ENCODE measurements at places on chromosomes 11 and 22.

DNA sequence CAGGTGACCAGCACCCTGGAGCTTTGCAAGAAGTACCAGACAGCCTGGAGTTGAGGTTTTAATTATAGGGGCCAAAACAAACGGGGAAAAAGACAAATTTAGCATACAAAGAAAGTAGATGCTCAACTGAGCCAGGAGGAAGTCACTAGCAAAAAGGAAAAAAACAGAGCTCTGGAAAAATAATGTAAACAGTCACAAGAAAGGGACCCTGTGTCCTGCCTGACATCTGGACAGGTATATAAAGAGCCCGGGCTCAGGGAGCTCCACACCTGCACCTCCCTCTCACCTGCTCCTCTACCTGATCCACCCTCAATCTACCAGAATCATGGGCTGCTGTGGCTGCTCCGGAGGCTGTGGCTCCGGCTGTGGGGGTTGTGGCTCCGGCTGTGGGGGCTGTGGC is at the start of gene KRTAP5-10:
Gene KRTAP5-10, plus strand, starts transcription at position 301 of the 400 bp plus-strand sequence. Its CDS starts 25 bp downstream, at position 326.
- DNase-seq: no peak

- DNase-seq: no peak
Observed at GRCh38 chr11:409008-409599, 5.7 kb downstream of the SIGIRR start.

- DNase-seq: no peak
Observed at GRCh38 chr11:34552270-34552669, 38.7 kb upstream of the ELF5 start.

DNA sequence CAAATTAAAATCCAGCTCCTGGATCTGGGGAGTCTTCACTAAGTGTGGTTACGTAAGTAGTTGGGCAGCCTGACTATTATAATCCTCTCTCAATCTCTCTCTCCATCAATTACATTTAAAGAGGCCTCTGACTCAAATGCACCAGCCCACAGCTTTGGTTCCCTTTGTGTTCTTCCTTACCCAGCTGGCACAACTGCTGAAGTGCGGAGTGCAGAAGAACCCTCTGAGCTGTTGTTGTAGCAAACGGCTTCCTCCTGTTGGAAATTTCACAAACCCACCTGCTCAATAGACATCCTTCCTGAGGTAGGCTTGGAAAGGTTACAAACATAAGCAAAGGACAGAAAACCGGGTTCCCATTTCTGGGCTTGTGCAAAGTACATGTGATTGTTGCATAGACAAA is 17.0 kb upstream of the SORL1 start:
- no peak for DNase-seq

DNA sequence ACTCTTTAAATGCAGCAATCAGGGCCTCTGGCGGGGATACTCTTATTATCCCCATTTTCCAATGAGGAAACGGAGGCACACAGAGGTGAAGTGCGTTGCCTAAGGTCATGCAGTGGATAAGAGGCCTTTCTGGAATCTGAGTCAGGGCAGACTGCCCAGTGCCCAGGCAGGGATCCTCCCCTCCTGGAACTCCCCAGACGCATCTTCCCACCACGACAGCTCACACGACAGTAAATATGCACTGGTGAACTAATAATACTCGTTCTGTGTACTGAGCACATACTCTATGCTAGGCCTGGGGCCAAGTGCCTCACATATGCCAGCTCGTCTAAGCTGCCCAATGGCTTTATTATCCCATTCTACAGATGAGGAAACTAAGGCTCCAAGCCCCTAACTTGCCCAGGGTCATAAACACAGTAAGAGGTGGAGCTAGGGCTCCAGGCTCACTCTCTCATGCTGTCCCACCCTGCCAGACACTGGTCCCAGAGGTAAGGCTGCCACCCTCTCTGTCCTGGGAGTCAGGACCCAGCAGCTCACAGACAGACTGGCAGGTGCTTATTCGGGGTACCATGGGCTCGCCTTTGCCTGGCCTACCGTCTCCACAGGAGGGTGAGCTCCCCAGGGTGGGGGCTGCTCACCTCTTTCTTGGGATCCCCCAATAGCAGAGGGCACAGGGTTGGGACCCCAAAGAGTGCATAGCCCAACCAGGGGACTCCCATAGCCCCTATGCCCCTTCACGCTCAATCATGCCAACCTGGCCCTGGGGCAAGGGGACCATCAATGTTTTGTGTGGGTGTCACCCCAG is 2.3 kb downstream of the IL2RB start:
- no peak for DNase-seq

- DNase-seq: no peak
Observed at GRCh38 chr11:112226831-112227401, 688 bp downstream of the PTS start.

DNA sequence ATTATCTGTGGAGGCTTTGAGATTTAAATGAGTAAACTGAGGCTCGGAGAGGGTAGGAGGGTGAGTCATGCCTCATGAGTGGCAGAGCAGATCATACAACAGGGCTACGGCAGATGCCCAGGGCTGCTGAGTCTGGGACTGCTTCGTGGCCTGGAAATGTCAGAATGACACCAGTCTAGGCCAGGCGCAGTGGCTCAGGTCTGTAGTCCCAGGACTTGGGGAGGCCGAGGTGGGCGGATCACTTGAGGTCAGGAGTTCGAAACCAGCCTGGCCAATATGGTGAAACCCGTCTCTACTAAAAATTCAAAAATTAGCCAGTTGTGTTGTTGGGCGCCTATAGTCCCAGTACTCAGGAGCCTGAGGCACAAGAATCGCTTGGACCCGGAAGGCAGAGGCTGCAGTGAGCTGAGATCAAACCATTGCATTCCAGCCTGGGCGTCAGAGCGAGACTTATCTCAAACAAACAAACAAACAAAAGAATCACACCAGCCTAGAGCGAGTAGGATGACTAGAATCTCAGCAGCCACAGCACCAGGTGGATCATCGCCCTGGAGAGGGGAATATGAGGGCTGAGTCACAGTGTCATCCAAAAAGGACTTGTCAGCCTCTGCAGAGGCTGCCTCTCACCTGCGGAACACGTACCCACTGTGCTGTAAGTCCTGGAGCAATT is 48.6 kb upstream of the ADA2 start:
- no peak for DNase-seq

GRCh38 chr11:36408498-36409136 is 101.5 kb downstream of the TRAF6 start:
- DNase-seq: no peak

GRCh38 chr22:16968218-16968595 is 39.8 kb downstream of the GAB4 start:
- no peak for DNase-seq

DNA sequence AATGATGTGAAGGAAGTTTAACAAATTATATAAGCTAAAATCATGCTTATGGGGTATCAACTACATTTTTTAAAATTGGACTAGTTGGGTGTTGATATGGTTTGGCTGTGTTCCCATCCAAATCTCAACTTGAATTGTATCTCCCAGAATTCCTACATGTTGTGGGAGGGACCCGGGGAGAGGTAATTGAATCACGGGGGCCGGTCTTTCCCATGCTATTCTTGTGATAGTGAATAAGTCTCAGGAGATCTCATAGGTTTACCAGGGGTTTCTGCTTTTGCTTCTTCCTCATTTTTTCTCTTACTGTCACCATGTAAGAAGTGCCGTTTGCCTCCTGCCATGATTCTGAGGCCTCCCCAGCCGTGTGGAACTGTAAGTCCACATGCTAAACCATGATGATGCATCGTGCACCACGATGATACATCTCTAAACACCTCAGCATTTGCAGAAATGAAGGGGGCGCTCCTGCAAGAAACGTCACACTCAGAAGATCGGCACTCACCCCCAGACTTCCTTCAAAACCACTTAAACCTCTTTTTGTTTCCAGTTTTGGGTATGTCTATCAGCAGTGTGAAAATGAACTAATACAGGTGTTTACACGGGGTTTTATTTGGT is 340.0 kb downstream of the SHANK2 start:
- no peak for DNase-seq

- DNase-seq: no peak
Observed at GRCh38 chr11:97280347-97280746, 890.5 kb downstream of the JRKL start.

DNA sequence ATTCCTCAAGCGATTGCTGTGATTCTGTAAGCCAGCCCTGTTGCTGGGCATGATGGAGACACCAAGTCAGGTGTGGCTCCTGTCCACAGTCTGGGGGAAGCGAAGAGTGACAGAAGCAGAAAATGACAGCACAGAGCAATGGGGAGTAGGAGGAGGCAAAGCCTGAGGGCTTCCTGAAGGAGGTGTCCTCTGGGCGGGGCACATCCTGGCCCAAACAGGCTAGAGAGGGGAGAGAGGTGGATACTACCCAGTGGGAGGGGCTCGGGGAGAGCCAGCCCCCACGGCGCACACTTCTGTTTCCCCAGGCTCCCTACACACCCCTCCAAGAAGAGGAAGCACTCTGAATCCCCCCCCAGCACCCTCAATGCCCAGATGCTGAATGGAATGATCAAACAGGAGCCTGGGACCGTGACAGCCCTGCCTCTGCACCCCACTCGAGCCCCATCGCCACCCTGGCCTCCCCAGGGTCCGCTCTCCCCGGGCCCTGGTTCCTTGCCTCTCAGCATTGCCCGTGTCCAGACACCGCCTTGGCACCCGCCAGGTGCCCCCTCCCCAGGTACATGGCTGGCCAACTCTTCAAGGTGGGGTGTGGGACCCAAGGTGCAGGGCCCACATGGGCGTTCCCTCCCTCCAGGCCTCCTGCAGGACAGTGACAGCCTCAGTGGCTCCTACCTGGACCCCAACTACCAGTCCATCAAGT is 18.9 kb downstream of the MYRF start:
- no peak for DNase-seq

DNA sequence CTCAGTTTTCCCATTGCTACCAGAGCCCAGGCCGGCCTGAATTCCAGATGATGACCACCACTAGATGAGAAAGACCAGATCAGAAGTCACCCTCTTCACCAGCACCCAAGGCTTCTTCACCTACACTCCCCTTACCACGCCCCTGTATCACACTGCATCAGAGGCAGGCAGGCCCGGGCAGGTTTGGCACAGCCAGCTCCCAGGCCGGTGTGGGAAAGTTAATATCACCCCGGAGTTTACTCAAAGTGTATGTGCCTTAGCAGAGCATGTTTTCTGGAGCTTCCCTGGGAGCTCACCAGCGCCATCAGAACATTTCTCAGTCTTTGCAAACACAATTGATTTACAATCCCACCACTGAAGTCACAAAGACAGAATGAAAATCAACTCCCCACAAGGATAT is 47.5 kb upstream of the POU2AF1 start:
- no peak for DNase-seq

DNA sequence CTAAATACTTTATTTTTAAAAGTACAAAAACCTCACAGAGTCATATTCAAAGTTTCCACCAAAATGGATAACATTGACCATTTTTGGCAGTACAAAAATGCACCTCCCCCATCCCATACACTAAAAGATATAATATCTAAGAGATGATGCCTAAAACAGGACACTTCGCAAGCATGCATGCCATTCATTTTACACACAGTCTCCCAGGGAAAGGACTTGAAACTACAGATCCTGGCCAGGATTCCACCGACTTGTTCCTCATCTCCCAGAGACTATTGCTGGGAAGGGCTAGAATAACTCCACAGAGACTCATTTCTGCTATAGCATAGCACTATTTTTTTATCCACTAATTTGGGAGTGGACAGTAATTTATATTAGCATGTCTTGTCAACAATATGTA is 81.7 kb downstream of the MTNR1B start:
- DNase-seq: no peak

DNA sequence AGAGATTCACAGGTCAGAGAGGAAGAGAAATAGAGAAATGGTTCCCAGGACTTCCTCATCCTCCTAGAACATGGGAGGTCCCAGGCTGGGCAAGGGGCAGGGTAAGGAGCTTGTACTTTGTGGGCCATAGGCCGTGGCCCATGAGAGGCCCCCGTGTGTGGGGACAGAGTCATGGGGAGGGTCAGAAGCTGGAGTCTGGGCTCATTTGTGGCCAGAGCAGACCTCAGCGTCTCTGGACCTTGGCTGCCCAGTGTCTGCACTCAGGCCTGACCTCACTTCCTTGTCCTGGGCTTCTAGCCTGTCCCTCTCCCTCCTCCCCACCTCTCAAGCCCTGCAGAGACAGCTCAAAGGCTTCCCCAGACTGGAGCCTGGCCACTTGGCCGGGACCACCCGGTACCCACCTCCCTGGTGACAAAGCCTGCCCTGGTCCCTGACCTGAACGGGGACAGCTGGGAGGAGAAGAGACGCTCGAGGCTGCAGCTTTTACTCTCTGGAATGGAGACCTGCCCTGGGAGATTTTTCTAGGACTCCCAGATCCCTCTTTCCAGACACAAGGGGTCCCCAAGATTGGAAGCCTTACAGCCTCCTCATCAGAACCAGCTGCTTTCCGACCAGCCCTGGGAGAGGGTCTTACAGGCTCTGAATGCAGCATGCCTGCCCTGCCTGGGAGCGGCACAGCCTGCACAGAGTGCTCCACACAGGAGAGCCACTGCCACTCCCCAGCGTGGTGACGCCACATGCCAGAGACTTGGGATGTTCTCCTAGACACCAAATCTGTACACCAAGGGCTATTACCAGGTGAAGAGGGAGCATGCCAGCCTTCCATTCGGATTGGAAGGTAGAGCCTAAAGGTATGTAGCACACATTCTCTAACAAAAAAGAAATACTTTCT is 569.0 kb upstream of the B3GAT1 start:
- no peak for DNase-seq

DNA sequence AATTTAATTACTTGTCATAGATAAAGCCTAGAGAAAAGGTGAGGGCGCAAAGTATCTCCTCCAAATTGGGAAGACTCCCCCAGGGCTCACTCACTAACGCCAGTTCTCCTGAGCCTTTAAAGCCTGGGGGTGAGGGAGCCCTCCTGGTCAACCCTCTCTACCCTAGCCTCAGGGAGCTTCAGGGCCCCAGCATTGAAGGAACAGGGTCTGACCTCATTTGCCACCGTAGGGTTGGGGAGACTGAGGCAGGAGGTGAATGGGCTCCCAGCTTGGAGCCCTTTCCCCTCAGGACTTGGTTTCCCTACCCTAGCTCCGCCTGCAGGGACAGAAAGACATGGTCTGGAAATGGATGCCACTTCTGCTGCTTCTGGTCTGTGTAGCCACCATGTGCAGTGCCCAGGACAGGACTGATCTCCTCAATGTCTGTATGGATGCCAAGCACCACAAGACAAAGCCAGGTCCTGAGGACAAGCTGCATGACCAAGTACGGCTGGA is 1.7 kb downstream of the FOLR2 start:
- no peak for DNase-seq

All from activated CD8-positive, alpha-beta memory T cell treated with anti-CD3 and anti-CD28 coated beads, Interleukin-2, amount 50 U/mL, for 4 hours (primary cell).